Urinary bladder (tissue), 4 donors: ENCODE measurements at places on chromosomes 16 and 17.

GRCh38 chr16:53626161-53626560 is 77.5 kb downstream of the RPGRIP1L start:
- no peak for DNase-seq

GRCh38 chr16:61596655-61597054 is 439.6 kb downstream of the CDH8 start:
- no peak for DNase-seq

DNA sequence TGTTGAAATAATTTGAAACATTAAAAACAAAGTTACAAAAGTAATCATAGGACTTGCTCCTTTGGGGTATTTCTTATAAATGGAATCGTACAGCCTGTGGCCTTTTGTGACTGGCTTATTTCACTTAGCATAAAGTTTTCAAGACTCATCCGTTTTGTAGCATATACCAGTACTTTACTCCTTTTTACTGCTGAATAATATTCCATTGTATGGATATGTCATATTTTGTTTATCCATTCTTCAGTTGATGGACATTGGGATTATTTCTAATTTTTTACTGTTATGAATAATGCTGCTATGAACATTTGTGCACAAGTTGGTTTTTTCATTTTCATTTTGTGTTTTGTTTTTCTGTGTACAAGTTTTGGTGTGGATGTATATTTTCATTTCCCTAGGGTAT is 30.0 kb upstream of the RHBDL3 start:
- DNase-seq = no peak

DNA sequence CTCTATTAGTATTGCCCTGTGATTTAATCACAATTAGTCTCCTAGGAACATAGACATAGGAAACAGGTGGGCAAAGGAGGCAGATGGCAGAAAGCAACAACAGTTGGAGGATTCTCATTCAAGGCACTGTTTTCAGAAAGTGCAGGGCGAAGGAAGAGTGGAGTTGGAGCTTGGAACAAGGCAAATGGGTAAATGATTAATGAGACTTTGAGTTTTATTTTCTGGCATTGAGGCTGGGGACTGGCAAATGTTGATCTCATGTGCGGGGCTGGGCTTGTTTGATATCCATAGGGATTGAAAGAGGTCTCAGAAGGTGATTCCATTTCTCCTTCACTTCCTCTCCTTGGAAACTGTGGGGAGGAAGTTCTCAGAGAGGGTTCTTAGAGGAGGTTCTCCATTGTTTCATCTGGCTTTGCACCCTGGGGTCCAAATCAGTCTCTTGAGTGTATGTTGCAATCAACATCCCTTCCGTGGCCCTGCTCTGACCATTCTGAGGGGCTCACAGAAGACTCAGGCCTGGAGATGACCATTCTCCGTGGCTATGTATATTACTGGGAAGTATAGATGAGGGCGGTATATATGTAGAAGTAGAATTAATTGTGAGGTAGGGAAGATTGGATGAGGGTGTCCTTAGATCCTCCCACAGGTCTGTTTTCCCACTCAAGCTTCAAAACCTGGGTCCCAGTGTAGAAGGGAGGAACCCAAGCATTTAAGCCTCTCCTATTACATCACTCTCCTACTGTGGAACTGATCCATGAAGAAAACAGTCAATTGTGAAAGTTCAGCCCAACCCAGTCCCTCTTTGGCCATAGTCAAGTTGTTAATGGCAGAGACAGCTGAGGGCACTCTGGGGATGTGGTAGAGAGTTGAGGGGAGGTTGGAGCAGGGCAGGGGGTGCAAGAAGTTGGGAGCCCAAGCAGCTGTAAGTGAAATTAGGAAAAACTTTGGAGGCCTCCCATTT is 36.5 kb upstream of the SRSF1 start:
- no peak for DNase-seq

DNA sequence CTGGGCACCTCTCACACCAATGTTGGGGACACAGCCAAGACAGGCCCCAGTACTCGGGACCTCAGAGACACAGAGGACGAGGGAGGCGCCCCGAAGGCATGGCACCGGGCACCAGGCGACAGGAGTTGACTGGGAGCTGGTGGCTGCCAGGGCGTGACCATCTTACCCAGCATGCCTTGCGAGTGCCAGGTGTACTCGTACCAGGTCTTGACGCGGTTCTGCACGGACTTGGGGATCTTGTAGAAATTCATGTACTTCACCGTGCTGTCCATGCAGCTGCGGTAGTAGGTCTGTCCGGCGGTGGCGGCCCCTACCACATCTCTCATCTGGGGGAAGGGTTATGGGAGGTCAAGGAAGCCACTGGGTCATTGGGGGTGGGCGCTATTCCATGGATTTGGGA is 67.3 kb downstream of the CNGB1 start:
- no peak for DNase-seq

GRCh38 chr16:78606545-78606944 is 507.1 kb downstream of the WWOX start:
- no peak for DNase-seq

DNA sequence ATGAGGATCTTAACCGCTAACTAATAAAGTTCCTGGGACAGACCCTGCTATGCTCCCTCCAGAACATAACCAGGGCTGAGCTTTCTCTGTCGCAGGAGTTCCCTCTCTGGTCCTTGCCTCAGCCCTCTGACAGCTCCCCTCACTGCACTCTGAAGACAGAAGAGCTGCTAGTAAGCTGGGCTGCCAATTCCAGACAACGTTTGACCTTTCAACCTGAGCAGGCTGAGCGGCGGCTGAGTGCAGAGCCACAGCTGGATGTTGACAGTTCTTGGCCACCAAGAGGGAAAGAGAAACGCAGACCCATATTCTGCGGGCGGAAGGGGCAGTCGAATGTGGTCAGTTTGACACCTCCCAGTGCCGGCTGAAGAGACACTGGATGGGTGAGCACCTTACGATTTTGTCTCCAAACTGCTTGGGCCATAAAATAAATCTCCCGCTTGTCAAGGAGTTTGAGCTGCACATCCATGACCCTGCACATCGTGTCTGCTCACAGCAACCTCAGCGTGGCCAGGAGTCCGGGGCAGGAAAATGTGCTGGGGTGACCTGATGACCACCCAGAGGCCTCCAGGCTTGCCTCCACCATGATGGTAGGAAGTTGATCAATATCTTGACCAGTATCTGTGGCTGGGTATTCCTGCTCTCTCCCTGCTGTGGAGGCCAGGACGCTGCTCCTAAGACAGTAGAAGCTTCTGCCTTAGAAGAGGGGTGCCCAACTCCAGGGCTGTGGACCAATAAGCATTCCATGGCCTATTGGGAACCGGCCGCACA is 209.2 kb downstream of the PARN start:
- DNase-seq = no peak

GRCh38 chr16:27911486-27911885 is 152.0 kb downstream of the GSG1L start:
- no peak for DNase-seq
